ENCODE measurements at places on chromosomes 7 and 10. TPM values are rescaled to one million over a fixed set of nuclear protein-coding genes. Genes with fewer than 3 reads are reported as not detected.
A peak's percentile ranks its signal among the peaks of the same experiment; 100 is the strongest.

DNAH11 gene
- under 0.01 TPM for total RNA-seq

SFRP5 gene
- 1.9 TPM for total RNA-seq

UPK3BL2 gene
- total RNA-seq: 4.0 TPM

SORBS1 gene
- total RNA-seq: 3.5 TPM

SLC25A13 gene
- 10.5 TPM for total RNA-seq

SPDYE5 gene
- under 0.01 TPM for total RNA-seq

ACHE gene
- total RNA-seq: 0.27 TPM

AP3M1 gene
- 25.3 TPM for total RNA-seq

MKLN1 gene
- 27.7 TPM for total RNA-seq

SUN3 gene
- not detected for total RNA-seq

WNT8B gene
- not detected for total RNA-seq

GRCh38 chr10:59622320-59623132, 87.1 kb downstream of the SLC16A9 start:
- DNase-seq: peak; percentile 76

- no peak for DNase-seq
Measured at GRCh38 chr10:125023862-125024496, 82.1 kb downstream of the ZRANB1 start.

DNA sequence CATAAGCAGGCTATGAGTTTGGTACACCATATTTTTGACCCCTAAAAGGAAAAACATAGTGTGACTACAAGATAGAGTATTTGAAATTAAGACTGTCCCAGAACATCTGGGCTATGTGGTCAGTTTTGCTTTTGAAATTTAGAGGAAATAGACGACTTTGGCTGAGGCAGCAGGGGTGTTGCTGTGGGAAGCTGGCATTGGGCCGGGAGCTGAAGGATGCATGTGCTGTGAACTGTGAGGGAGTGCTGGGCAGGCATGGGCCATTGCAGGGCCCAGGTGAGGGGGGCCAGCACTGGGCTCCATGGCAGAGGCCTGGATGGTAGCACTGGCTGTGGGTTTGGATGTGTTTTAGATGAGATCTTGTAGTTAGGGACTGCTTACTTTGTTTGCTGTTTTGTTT, 168.3 kb downstream of the BMPER start:
- DNase-seq: no peak

- no peak for DNase-seq
Measured at GRCh38 chr7:102050864-102051460, 233.5 kb downstream of the CUX1 start.

DNA sequence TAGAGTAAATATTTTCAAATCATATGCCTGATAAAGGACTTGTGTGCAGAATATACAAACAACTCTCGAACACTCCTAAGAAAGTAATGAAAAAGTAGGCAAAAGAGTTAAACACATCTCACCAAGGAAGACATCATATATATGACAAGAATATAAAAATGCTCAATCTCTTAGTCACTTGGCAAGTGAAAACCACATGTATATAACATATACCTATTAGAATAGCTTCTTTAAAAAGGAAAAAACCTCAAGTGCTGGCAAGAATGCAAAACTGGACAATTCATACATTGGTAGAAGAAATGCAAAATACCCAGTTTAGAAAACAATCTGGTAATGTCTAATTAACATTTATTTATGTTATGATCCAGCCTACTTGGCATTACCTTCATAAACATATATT, 146.6 kb upstream of the DGKB start:
- no peak for DNase-seq

DNA sequence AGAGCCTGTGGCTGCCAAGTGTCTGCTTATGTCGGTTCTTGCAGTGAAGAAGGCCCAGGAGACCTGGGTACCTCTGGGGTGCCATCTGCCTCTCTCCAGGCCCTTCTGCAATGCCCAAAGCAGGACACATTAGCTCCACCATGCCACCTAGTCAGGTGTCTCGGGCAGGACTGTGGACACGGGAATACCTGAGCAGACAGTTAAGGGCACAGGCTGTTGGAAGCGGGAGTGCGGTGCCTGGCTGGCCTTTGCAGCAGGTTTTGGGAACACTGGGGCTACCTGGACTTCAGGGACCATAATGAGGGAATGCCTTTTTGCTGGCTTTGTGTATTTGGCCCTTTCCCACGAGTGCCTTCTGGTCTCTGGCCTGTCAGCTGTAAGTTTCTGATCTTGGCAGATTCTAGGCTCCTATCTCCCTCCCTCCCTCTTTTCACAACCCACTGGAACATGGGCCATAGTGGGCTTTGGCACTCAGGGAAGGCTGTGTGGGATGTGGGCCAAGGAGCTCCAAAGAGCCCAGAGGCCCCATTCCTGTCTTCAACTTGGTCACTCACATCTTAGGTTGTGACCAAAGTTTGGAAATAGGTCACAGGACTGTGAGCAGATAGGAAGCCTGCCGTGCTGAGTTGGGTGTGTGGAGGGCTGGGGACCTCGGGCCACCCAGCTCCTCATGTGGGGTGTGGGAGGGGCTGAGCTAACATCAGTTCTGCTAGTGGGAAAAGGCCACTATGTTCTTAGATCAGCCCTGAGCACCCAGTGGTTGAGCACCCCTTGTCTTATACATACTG, 41.5 kb upstream of the CXCL12 start:
- no peak for DNase-seq

- DNase-seq: peak; percentile 24
Measured at GRCh38 chr10:127919418-127920271, 12.7 kb downstream of the PTPRE start.

GRCh38 chr7:1851721-1852516, 181.8 kb downstream of the ELFN1 start:
- no peak for DNase-seq

DNA sequence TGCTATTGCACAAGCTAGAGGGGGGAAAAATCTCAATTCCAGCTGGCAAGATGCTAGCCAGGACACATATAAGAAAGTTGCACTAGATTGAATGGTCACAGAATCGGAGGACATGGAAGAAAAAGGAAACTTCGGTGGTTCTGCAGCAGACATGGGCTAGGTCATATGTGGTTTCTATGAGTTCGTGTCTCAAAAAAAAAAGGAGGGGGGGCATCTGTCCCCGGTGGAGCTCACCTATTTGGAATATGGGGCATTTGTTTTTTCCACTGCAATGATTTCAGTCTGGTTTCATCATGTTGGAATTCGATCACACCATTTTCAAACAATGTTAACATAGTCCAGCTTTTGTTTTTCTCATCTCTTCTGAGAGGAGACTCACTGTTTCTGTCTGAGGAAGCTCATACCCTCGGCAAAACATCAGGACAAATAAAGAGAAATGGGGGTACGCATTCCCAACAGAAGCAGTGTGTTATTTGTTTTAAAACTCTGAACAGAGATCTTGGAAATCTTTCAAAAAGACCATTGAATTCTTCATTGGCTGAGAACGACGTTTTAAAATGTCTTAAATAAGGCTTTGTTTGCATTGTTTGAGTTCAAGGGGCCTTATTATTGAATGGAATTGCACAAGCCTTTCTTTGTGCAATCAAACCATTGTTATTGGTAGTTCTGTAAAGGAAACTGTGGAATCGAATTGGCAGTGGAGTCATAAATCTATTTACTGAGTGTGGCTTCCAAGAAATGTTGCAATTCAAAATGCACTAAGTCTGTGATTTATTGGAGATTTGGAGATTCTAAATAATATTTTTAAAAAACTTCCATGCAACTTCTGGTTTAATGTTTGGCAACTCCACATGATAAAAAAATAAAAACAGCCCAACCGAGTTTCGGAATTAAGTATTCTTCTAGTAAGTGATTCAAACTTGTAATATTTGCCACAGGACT, 173.2 kb downstream of the RTKN2 start:
- DNase-seq: no peak

- no peak for DNase-seq
Measured at GRCh38 chr10:87716348-87716670, 56.6 kb downstream of the PAPSS2 start.

- DNase-seq: no peak
Measured at GRCh38 chr7:4803397-4804241, 28.2 kb downstream of the AP5Z1 start.

DNA sequence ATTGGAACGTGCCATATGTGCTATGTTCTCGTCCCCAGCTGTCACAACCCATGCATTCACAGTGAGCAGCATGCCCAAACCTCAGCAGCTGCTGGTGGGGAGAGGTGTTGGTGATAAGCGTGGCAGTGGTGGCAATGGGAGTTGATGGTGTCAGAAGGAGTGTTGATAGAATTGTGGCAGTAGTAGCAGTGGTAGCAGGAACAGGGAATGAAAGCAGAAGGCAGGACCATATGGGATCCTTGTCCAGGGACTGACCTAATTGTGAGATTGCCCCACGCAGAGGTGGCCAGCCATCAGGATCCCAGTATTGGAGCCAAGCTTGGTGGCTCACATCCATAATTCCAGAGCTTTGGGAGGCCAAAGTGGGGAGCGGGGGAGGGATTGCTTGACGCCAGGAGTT, 276.3 kb downstream of the GALNT17 start:
- DNase-seq: no peak

- no peak for DNase-seq
Measured at GRCh38 chr7:36280840-36281812, 108.5 kb upstream of the ANLN start.

DNA sequence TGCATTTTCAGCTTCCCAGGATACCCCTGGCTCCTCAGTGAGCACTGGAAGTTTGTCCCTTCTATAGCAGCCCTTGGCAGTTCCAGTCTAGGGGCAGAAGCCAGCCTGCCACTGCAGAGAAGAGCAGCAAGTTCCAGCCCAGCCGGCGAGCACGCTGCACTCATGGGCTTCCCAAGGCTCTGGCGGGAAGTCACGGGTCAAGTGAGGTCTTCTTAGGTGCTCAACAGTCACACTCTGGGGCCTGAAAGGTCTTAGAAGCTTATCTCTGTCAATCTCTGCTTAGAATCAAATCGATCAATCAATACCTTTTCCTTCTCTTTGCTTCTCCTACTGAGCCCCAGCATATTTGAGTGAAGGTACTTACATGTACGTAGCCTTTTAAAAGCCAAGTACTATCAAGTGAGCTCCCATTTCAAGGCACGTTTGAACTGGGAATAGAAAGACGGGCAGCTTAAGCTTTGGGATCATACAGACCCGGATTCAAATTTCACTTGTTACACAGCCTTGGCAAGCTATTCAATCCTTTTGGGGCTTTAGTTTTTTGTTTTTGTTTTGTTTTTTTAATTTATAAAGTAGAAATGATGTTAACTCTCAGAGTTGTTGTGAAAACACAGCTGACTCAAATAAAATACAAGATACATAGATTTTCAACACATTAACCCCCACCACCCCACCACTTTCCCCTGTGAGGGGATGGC, 152.6 kb upstream of the KLF14 start:
- no peak for DNase-seq

DNA sequence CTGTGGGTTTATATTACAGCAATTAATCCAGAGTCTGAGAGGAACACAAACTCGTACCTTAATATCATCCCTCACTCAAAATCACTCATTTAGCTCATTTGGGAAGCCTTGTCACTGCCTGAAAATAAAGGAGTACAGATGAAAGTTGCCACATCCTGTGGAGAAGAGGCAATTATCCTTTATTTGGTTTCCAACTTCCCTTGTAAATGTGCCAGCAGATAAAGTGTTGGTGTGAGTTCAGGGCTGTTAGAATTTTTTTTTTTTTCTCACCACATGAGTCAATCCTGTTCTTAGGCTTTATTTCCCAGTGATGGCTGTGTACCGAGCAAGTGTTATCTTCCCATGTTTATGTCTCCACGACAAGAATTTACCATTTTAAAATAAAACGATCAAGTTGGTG, 99.0 kb upstream of the SMIM30 start:
- DNase-seq: no peak

GRCh38 chr7:4210821-4211220, 471.3 kb upstream of the FOXK1 start:
- no peak for DNase-seq
